Thoracic aorta endothelial cell (primary cell): ENCODE measurements at places on chromosomes 2 and 18. TPM values are rescaled to one million over a fixed set of nuclear protein-coding genes. Genes with fewer than 3 reads are reported as not detected.

The B4GALT6 gene
- total RNA-seq, result 23.7 and 25.6 TPM in 2 replicates

The FAM237A gene
- not detected in 2 replicates for total RNA-seq

The DSG1 gene
- total RNA-seq, result not detected in 2 replicates

The ATOH8 gene
- 5.4 and 9.8 TPM in 2 replicates for total RNA-seq

The ARHGAP25 gene
- total RNA-seq, result 0.93 and 3.0 TPM in 2 replicates

The BCL11A gene
- total RNA-seq, result 0.27 TPM in 1 of 2 replicates, not detected in the other

The CRIM1 gene
- total RNA-seq, result 832 and 862 TPM in 2 replicates

The FAM124B gene
- total RNA-seq, result 94.2 and 125 TPM in 2 replicates

The ITPRID2 gene
- total RNA-seq, result 314 and 356 TPM in 2 replicates

The CENPA gene
- 17.0 and 31.7 TPM in 2 replicates for total RNA-seq

The VWC2L gene
- total RNA-seq, result not detected in 2 replicates

The C2orf15 gene
- 0.14 TPM in 1 of 2 replicates, not detected in the other for total RNA-seq

The ARHGAP28 gene
- total RNA-seq, result 14.1 and 26.6 TPM in 2 replicates

The LINC00305 gene
- not detected in 2 replicates for total RNA-seq

The ANKRD30B gene
- not detected in 2 replicates for total RNA-seq

The TCF23 gene
- not detected in 2 replicates for total RNA-seq

The ASB18 gene
- total RNA-seq, result not detected in 2 replicates

The DUSP2 gene
- total RNA-seq, result 0.27 and 0.93 TPM in 2 replicates

The ZCCHC2 gene
- total RNA-seq, result 28.5 and 35.5 TPM in 2 replicates

The LIMS4 gene
- 11.6 and 19.2 TPM in 2 replicates for total RNA-seq

The ALPI gene
- total RNA-seq, result not detected in 2 replicates

The ANKRD53 gene
- total RNA-seq, result 0.13 and 0.50 TPM in 2 replicates

The TPRKB gene
- 53.1 and 70.6 TPM in 2 replicates for total RNA-seq

The UBR3 gene
- total RNA-seq, result 66.2 and 73.7 TPM in 2 replicates

The ACVR1C gene
- under 0.01 and 0.13 TPM in 2 replicates for total RNA-seq

The KCNG2 gene
- total RNA-seq, result not detected in 2 replicates

The RAB17 gene
- 2.9 and 5.5 TPM in 2 replicates for total RNA-seq

The MDH1B gene
- 0.27 and 0.65 TPM in 2 replicates for total RNA-seq

The GAD1 gene
- total RNA-seq, result 0.14 and 0.66 TPM in 2 replicates

The SIX3 gene
- total RNA-seq, result not detected in 2 replicates

The SERPINB13 gene
- total RNA-seq, result 0.13 TPM in 1 of 2 replicates, not detected in the other

The SERPINB12 gene
- total RNA-seq, result not detected in 2 replicates

The STK39 gene
- 13.0 and 16.3 TPM in 2 replicates for total RNA-seq

The SCN3A gene
- total RNA-seq, result not detected in 2 replicates

The FRZB gene
- total RNA-seq, result not detected in 2 replicates

The ST6GAL2 gene
- total RNA-seq, result not detected in 2 replicates

The INO80C gene
- 35.9 and 43.4 TPM in 2 replicates for total RNA-seq

The BOD1L2 gene
- total RNA-seq, result not detected in 2 replicates

The CCDC138 gene
- 14.9 and 20.0 TPM in 2 replicates for total RNA-seq

The ZNG1B gene
- total RNA-seq, result 33.2 and 37.1 TPM in 2 replicates

The DLX2 gene
- total RNA-seq, result not detected in 2 replicates

The CRYBA2 gene
- not detected in 2 replicates for total RNA-seq

The REG3G gene
- total RNA-seq, result not detected in 2 replicates

The RNU2-63P gene
- total RNA-seq, result under 0.01 and 106 TPM in 2 replicates

The NAT8 gene
- not detected in 2 replicates for total RNA-seq
